ENCODE measurements at places on chromosomes 1 and 21. TPM values are rescaled to one million over a fixed set of nuclear protein-coding genes. Genes with fewer than 3 reads are reported as not detected.

GRCh38 chr1:184771190-184771691, 16.6 kb upstream of the EDEM3 start:
- no peak for DNase-seq

- DNase-seq, result no peak
These were observed 114.8 kb upstream of the PTGFR start for GRCh38 chr1:78375996-78376395.

Gene SNAPIN
- total RNA-seq, result 42.7 TPM

- no peak for DNase-seq
These were observed 2.4 kb upstream of the MFSD2A start for GRCh38 chr1:39952359-39953110.

Gene CHRM3
- not detected for total RNA-seq
